ENCODE measurements at places on chromosomes 1 and 21.

DNA sequence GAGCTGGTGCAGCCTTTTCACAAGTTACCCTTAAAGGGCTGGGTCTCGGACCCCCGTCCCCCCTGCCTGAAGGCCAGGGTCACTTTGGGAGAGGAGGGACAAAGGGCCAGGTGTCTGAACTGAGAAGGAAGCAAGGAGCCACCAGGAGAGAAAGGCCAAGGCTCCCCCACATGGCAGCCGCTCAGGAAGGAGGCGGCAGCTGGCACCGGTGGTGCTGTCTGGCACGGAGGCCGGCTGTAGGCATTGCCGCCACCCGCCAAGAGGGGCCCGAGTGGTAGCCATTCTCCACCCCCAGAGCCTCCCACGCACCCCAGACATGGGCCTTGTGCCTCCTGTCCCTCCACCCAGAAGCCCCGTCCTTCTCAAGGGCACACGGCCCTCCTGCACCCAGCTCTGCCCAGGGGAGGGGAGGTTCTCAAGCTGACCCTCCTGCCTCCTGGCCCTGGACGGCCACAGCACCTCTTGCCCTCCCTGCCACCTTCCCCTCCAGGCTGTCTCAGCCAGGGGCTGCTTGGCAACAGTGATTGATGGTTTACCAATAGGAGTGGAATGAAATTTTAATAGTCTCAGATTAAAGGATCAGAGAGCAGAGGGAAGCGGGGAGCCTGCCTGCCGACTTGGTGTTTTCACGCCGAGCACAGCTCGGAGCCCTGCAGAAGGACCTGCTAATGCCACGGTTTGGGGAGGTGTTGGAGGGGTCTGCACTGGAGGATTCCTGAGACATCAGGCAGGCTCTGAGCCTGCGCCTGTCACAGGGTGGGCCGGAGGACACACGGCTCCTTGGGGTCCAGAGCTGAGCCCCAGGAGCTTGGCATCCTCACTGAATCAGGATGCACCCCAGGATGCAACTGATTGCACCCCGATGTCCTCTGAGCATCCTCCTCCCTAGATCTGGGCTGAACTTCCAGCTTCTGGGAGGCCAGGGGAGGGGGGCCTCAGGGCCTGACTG is 211.9 kb upstream of the VAMP3 start:
- DNase-seq = no peak

GRCh38 chr1:99850459-99851291 is 514 bp downstream of the AGL start:
- DNase-seq = no peak

DNA sequence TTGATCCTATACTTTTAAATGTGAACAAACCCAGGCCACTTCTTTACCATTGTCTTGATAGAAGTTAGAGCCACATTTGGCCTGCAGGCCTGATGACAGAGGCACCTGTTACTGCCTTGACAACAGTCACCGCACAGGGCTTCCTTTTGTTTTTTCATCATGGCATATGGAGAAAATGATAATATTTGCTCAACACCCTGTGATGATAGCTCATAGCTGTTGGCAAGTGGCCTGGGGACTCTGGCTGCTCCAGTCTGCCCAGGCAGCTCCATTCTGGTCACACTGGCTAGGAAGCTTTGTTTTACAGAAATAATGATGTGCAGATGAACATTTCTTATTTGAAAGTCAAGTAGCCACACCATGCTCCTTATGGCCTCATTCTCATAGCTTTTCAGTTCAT is 89.6 kb upstream of the GPR88 start:
- no peak for DNase-seq

DNA sequence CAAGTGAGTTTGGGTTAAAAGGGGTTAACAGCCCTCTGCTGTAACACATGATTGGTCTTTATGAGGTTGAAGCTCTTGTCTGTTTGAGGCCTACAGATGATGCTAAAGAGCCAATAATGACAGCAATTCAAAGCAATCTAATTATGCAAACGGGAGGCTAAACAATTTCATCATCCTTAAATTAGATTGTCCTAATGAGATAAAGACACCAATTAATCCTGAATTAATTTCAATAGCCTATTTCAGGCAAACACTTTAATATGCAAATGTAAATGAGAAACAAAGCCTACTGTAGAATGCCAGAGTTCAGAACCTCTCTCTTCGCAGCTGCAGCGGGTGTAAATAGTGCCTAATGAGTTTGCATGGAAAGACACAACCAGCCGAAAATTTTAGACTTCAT is 504.7 kb upstream of the PBX1 start:
- no peak for DNase-seq

DNA sequence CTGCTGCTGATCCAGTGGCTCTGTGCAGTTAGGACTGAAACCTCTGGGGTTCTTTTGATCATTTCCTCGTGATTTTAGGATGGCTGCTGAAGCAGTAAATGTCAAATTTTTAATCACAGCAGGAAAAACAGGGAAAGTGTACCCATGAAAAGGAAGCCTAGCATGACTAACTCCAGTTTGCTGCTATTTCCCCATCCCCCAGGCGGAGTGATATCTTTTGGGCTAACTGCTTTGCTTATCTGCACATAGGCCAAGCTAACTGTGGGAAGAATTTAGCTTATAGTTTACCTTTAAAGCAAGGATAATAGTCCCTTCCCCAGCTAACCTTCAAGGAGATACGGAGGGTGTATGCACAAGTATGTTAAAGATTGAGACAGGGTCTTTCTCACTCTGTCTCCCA is 149.8 kb upstream of the TNR start:
- no peak for DNase-seq

GRCh38 chr1:163069655-163070277 is 605 bp downstream of the RGS4 start:
- DNase-seq = no peak

All from CD4-positive, alpha-beta T cell treated with Interleukin-17A for 4 hours (primary cell).